ENCODE measurements at places on chromosomes 1 and 21. TPM values are rescaled to one million over a fixed set of nuclear protein-coding genes. Genes with fewer than 3 reads are reported as not detected.

ANKRD35 gene
- polyA plus RNA-seq: 2.7 TPM

KLHDC9 gene
- 1.1 TPM for polyA plus RNA-seq

EPS8L3 gene
- not detected for polyA plus RNA-seq

OR2T10 gene
- not detected for polyA plus RNA-seq

CRABP2 gene
- 12.8 TPM for polyA plus RNA-seq

ESPN gene
- polyA plus RNA-seq: not detected

IL6R gene
- polyA plus RNA-seq: 6.1 TPM

CATSPERE gene
- 0.36 TPM for polyA plus RNA-seq

PDE9A gene
- not detected for polyA plus RNA-seq

GPR3 gene
- 1.3 TPM for polyA plus RNA-seq

C1orf53 gene
- 6.4 TPM for polyA plus RNA-seq

TRIM58 gene
- polyA plus RNA-seq: 0.09 TPM

RCSD1 gene
- polyA plus RNA-seq: not detected

AMPD1 gene
- polyA plus RNA-seq: not detected

LCE1B gene
- not detected for polyA plus RNA-seq

GPR25 gene
- not detected for polyA plus RNA-seq

RBM15 gene
- polyA plus RNA-seq: 9.6 TPM

SYPL2 gene
- 0.40 TPM for polyA plus RNA-seq

SPRR2B gene
- not detected for polyA plus RNA-seq

ZSWIM5 gene
- 0.09 TPM for polyA plus RNA-seq

SPRR5 gene
- polyA plus RNA-seq: not detected

MATN1 gene
- polyA plus RNA-seq: 0.09 TPM

YOD1 gene
- 2.5 TPM for polyA plus RNA-seq

PRR9 gene
- polyA plus RNA-seq: not detected

NBPF4 gene
- not detected for polyA plus RNA-seq

KIF17 gene
- polyA plus RNA-seq: 2.7 TPM

KCNK1 gene
- polyA plus RNA-seq: 0.66 TPM

SLC5A3 gene
- polyA plus RNA-seq: 9.5 TPM

VAV3 gene
- not detected for polyA plus RNA-seq

S1PR1 gene
- polyA plus RNA-seq: 35.8 TPM

TMPRSS15 gene
- polyA plus RNA-seq: not detected

DUSP12 gene
- polyA plus RNA-seq: 34.9 TPM

OLFML3 gene
- 105 TPM for polyA plus RNA-seq

CYP4A22 gene
- polyA plus RNA-seq: not detected
